ENCODE measurements at places on chromosomes 1 and 21.

DNA sequence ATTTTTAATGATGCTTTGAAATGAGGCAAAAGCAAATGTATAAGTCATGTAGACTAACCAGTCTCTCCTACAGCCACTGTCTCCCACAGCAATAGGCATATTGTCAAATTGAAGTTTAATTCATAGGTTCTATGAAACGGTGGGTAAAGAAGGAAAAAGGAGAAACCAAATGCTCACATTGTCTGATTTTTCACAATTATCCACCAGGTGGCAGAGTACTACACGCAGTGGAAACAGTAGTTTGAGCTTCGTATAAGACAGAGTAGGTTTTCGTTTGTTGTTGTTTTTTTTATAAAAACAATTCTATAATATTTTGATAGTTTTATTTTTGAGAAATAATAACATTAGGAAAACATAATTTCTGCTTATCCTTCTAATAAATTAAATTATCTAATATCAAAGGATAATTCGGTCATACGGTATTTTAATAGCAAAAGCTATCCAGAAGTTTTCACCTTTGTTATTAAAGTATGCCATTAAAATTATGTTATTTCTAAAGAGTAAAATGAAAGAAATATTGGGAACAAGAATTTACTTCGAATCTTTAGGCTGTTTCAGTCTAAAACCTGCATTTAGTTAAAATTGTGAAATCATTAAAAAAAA, 39.1 kb downstream of the TYW3 start:
- peak; percentile 34 for DNase-seq

GRCh38 chr1:47405697-47406096, 10.4 kb upstream of the FOXE3 start:
- DNase-seq = no peak

- no peak for DNase-seq
Measured at GRCh38 chr1:62271134-62271533, 48.1 kb downstream of the KANK4 start.

DNA sequence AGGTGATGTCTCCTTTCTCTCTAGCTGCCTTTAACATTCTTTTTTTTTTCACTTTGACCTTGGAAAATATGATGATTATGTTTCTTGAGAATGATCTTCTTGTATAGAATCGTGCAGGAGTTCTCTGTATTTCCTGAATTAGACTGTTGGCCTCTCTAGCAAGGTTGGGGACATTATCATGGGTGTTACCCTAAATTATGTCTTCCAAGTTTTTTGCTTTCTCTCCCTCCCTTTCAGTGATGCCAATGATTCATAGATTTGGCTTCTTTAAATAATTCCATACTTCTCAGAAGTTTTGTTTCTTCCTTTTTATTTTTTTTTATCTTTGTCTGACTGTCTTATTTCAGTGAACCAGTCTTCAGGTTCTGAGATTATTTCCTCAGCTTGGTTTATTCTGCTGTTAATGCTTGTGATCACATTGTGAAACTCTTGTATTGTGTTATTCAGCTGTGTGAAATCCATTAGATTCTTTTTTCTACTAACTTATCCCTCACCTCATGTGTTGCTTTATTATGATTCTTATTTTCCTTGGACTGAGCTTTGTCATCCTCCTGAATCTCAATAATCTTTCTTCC, 268.4 kb upstream of the NRIP1 start:
- no peak for DNase-seq

GRCh38 chr1:72094209-72094608, 188.1 kb downstream of the NEGR1 start:
- no peak for DNase-seq

DNA sequence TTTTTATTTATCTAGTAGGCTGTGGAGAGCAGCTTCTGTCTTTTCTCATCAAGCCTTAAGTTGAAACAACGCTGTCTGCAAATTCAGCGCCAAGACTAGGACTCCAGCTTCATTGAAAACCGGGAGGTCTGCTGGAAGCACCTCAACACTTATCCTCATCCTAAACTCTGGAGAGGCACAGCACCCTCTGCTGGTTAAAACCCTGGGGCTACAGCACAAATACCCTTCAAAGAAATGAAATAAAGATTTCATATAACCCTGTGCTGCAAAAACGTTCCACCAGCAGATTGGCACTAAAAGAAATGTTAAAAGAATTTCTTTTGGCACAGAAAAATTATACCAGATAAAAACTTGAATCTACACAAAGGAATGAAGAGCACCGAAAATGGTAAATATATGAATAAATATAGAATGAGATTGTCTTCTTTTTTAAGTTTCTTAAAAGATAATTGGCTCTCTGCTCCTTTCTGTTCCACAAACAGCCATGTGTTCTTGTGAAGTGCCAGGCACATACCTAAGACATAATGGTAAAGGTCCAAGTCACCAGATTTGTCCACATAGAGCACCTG, 227.7 kb upstream of the SAMSN1 start:
- DNase-seq = no peak

- DNase-seq = no peak
Measured at GRCh38 chr1:214715126-214715525, 112.1 kb downstream of the CENPF start.

GRCh38 chr1:234957330-234958065, 171.1 kb downstream of the TOMM20 start:
- peak; percentile 94 for DNase-seq

GRCh38 chr1:163674236-163674635, 352.5 kb downstream of the NUF2 start:
- DNase-seq = no peak

- no peak for DNase-seq
Measured at GRCh38 chr1:41658431-41659158, 174.1 kb upstream of the EDN2 start.

DNA sequence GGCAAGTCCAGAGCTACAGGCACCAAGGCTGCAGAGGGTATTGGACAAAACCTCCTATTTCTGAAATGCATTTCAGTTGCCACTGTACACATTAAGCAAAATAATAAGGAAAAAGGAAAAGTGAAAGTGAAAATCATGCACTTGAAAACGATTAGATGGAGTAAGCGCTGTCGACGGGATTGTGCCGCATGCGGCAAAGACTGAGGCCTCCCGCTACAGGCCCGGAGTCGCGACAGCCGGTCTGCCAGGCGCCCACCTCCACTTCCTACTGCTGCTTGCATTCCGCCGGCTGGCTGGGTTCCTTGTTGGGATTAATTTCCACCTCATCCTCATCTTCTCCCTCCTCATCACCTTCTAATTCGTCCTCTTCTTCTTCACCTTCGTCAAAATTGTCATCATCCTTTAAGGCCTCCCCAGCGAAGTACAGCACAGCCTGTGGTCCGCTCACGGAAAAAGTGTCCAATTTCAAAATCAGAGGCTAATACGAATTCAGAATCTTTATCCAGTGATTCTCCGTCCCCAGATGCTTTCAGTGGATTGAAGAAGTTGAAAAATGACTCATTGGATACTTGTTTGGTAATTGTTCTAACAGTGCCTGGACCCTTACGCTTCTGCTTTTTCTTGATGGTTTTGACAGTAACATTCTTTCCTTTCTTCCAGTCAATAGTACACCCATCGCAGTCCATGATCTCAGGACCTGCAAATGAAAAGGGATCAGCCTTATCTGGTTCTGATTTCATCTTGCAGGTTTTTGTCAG, 38.0 kb downstream of the CD58 start:
- DNase-seq = no peak

DNA sequence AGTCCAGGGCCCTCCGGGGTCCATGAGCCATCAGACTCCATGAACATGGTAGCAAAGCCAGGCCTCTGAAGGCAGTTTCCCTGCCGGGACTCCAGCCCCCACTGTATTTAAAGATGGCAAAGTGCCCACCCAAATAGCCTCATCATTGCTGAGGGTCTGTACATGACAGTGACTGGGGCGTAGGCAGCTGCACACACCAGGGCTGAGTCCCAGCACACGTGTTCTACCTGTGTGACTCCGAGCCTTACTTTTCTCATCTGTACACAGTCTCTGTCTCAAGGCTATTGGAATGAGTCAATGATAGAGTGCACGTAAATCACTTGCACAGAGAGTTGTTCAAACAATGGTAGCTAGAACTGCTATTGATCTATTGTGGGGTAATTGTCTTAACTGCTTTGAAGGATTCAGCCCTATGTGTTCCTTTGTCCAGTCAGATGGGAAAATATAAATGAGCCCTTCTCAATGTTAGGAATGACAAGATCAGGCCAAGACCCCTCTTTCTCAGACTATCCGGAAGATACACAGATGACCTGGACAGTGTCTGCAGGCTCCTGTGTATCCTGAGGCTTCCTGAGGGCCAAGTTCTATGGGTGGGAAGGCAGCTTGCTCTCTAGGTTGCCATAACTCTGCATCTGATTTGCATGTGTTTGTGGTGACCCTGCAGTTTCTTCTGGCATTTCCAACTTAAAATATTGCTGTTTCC, 48.9 kb downstream of the RASSF5 start:
- no peak for DNase-seq

DNA sequence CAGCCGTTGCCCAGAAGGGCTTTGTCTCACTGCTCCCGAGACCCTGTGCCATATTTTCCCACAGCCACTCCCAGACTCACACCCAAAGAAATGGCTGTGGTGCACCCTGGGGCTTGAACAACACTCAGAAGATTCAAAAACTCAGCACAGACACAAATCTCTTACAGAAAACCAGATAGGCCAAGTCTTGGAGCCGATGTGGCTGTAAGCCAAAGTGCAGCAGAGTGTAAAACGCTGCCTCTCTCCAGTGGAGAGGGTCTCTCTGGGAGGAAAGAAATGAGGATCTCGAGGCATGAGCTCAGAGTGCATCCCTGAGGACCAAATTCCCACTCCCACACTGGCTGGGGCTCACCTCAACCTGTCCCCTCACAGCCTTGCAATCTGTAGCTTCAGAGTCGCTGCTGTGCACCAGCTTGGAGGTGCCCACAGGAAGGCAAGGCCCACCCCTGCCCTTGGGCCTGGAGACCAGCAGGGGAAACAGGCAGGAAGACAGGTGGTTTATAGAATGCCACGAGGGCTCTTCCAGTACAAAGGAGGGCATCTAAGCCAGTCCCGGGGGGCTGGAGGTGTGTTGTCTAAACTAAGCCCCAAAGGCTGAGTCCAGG, 171.3 kb upstream of the AJAP1 start:
- DNase-seq = no peak

GRCh38 chr1:167082511-167083027, 7.6 kb downstream of the GPA33 start:
- no peak for DNase-seq

DNA sequence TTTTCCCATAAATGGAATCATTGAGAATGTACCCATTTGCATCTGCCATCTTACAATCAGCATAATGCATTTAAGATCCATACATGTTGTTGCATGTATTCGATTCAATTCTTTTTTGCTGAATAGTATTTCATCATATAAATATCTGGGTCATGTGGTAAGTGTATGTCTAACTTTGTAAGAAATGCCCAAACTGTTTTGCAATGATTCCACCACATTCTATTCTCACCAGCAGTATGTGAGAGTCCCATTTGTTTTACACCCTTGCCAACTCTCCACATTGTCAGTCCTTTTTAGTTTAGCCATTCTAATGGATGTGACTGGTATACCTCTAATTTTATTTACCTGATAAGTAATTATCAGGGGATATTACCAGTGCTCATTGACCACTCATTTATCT, 115.8 kb upstream of the PBX1 start:
- DNase-seq = no peak

- no peak for DNase-seq
Measured at GRCh38 chr1:66527686-66528085, 6.3 kb upstream of the SGIP1 start.

GRCh38 chr1:197393105-197393504, 125.1 kb downstream of the CRB1 start:
- no peak for DNase-seq

DNA sequence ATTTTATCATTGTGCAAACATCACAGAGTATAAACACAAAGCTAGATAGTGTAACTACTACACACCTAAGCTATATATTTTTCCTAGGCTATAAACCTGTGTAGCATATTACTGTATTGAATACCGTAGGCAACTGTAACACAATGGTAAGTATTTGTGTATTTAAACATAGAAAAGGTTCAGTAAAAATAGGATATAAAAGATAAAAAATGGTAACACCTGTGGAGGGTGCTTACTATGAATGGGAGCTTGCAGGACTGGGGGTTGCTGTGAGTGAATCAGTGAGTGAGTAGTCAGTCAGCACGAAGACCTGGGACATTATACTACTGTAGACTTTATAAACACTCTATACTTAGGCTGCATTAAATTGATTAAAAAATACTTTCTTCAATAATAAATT, 4.1 kb downstream of the DTL start:
- no peak for DNase-seq

DNA sequence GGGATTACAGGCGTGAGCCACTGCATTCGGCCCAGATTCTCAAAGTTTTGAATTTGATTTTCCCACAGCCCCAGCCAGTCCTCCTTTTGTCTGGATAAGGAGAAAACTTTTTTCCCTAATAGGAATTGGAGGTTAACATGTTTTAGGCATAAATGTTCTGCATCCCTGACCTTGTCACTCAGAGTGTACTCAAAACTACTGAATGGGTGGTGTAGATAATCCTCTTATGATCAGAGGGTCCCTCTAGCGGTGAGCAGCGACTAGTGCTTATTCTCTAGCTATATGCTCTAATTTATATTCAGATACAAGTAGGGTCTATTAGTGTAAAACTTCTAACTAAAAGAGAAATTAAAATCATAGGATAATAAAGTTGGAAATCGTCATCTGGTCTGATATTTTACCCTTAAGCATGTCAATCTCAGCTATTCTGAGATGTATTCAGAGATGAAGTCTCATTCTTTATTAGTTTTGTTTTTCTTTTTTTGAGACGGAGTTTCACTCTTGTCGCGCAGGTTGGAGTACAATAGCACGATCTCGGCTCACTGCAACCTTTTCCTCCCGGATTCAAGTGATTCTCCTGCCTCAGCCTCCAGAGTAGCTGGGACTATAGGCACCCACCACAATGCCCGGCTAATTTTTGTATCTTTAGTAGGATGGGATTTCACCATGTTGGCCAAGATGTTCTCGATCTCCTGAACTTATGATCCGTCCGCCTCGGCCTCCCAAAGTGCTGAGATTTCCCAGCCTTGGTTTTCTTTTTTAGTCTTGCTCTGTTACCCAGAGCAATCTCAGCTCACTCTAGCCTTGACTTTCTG, 2.7 kb upstream of the PSMD4 start:
- peak; percentile 84 for DNase-seq

DNA sequence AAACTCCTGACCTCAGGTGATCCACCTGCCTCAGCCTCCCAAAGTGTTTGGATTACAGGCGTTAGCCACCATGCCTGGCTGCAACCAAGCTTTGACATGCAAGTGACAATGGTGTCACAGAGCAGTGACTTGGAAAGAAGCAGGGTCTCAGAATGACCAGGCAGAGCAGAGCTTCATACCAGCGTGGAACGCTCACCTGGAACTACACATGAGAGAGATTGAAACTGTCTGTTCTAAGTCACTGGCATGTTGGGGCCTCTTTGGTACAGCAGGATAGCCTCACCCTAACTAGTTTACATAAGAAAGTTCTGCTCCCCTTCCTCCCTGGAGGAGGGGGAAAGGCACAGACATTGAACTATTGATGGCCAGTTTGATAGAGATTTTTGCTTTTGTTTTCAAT, 47.5 kb upstream of the ITPKB start:
- DNase-seq = no peak

GRCh38 chr1:42439940-42440339, 15.9 kb downstream of the ZMYND12 start:
- no peak for DNase-seq

- no peak for DNase-seq
Measured at GRCh38 chr1:195481293-195481692, 1126.9 kb downstream of the KCNT2 start.

Data from SHP77 treated with DMSO at 0.1 percent for 48 hours (cell line).